ENCODE measurements at places on chromosomes 2 and 18. TPM values are rescaled to one million over a fixed set of nuclear protein-coding genes. Genes with fewer than 3 reads are reported as not detected.

DQX1 gene
- total RNA-seq, result under 0.01 TPM

TPO gene
- not detected for total RNA-seq

ESPNL gene
- 9.8 TPM for total RNA-seq

RNF125 gene
- total RNA-seq, result 1.5 TPM

CYP1B1 gene
- total RNA-seq, result 184 TPM

RGPD4 gene
- total RNA-seq, result not detected

SERPINB4 gene
- not detected for total RNA-seq

PSMA8 gene
- not detected for total RNA-seq

ALLC gene
- total RNA-seq, result not detected

CBLN2 gene
- total RNA-seq, result not detected

LAMA1 gene
- 3.6 TPM for total RNA-seq

ANKRD36 gene
- 27.8 TPM for total RNA-seq

SCN9A gene
- 40.9 TPM for total RNA-seq

CYP27A1 gene
- total RNA-seq, result 19.1 TPM
